ENCODE measurements at places on chromosomes 12 and 14.

DNA sequence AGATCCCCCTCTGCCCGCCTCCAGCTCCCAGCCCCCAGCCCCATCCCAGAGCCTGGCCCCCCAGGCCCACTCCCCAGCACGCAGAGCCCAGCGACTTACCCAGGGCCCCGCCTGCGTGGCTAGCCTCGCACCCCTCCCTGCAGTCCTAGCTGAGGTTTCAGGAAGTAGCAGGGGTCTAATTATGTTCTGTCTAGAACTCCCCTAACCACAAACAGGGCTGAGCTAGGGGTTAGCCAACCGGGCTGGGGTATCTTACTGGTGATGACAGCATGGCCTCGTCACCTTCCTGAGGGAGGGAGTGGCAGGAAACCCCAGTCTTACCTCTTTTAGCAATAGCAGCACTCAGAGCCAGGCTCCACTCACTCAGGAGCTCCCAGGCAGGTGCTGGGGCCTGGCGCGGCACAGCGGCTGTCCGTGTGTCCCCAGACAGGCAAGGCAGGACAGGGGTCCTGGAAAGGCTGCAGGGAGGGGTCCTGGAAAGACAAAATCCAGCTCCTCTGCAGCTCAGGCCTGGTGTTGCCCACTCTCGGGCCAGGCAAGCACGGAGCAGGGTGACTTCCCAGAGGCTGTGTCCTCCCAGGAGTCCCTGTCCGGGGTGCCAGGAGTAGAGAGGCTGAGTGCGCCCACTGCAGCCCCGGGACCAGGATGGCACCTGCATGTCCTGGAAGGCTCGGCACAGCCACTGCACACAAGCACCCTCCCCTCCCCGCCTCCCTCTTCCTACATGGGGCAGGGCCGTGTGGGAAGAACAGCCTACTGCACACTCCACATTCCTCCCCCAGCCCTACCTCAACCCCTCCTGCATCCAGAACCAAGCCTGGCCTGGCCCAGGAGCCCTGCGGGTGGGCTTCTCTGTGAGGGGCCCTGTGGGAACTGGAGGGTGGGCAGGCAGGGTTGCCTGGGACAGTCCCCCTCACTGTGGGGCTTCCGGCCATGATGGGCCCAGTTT is at the start of gene GPR132:
TSS of gene GPR132 (minus strand) at position 151 of the 949 bp plus-strand sequence. CDS start 10,010 bp downstream, outside the sequence.
- DNase-seq = peak; percentile 79

GRCh38 chr12:2879853-2880252 is 2.8 kb downstream of the RHNO1 start:
- no peak for DNase-seq

DNA sequence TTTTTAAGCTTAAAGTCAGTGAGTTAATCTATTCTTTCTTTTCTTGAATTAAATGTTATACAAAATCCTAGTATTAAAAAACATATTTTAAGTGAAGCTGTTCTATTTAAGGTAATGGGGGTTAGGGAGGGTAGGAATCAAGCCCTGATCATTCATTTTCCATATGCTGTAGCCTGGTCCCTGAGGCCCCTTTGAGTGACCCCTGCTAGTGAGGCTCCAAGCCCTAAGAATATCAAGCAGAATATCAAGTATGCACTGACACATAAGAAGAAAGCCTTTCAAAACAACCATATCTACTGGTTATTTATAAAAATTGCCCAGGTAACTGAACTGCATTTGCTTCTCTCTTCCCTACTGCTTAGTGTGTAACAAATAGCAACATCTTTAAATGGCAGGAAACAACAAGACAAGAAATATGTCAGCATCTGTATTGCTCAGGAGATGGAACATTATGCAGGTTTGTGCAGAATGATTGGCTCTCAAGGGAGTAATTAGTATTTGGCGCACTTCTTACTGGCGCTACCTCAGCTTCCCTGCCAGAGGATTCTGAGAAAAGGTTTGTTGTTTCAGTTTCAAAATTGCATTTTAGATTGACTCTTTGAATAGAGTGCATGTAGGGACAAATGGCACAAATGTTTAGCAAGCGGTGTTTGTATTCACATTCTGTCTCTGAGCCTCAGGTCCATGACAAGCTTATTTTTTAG is 223.0 kb downstream of the DUSP6 start:
- DNase-seq = no peak

DNA sequence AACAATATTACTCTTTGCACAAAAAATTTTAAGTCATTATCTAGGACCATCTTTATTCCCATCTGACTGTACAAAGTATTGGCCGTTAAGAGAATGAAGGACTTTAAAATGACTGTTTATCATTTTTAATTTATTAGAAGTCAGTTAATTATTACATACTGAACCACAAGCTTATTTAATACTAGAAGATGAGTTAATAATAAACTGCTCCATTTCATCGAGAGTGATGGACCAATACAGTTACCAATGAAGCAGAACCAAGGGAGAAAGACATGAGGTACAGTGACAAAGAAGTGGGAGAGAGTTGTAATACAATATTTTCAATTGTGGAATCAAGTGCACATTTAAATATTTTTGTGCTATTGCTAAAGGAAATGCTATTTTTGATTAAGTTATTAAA is 83.3 kb downstream of the PTPRO start:
- no peak for DNase-seq

- DNase-seq = no peak
Observed at GRCh38 chr12:42759622-42760273, 170.2 kb upstream of the PRICKLE1 start.

DNA sequence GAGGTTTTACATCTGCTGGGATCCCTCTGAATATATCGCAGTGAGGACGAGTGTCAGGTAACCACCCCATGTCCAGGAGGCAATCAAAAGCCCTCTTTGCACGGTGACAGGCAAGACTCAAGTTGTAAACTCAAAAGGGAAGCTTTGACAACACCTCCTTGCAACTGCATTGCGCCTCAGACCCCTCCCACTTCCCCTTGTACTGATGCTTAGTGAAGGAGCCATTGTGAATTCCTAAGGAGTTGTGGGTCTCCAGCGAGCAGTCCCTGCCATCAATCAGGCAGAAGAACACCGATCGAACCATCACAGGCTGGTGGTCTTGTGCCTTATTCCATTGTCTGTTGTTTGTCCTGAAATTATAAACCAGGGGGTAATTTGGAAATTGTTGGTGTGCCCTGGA is 112.6 kb downstream of the CCDC60 start:
- no peak for DNase-seq

- no peak for DNase-seq
Observed at GRCh38 chr12:94126067-94126466, 22.3 kb upstream of the PLXNC1 start.

DNA sequence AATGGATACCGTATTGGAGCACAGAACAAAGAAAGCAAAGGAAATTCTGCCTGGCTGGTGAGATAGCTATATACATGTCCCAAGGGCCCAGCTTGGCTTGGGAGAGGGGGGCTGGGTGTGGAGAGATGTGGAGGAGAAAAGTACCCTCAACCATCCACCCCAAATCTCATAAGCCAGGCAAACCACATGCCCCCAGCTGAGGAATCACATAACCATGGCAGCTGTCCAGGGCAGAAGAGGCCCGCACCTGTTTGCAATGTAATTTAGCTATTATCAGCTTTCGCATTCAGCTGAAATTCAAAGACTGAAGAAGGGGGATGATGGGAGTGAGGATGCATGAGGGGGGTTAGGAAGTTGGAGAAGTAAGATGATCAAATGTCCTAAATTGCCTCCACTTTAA is 196.1 kb downstream of the TBX5 start:
- DNase-seq = no peak

GRCh38 chr12:58918469-58918844 is 1.8 kb downstream of the LRIG3 start:
- no peak for DNase-seq

DNA sequence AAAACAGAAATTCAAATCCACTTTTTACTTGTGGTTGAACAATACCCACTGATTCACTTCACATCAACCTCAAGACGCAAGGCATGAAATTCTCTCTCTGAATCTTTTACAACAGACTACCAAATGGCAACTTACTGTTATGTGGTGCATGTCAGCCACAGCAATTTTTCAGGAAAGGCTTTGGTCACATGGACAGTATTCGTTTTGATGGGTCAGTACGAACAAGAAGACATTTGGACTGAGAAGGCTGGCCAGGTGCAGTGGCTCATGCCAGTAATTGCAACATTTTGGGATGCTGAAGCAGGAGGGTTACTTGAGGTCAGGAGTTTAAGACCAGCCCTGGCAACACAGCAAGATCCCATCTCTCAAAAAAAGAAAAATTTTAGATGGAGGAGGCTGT is 144.0 kb downstream of the SEC23A start:
- DNase-seq = no peak

GRCh38 chr12:108047071-108047550 is 82.0 kb upstream of the WSCD2 start:
- DNase-seq = no peak

- no peak for DNase-seq
Observed at GRCh38 chr12:122917507-122918121, 21.7 kb upstream of the VPS37B start.

DNA sequence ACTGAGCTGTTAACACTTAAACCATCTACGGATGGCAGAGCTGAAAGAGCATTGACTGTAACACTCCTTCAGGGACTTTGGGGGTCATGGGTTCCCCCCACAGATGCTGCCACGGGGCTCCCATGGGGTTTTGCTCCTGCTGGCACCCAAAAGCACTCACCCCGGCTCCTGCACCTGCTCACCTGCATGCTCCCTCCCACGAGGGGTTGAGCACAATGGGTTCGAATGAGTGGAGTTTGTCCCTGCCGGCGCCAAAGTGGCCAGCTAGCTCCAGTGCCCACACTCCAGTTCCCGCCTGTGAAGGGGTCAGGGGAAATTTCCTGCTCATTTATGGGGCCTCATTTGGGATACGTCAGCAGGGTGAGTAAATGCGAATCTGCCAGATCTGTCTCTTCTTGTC is 40.7 kb downstream of the TNFAIP2 start:
- DNase-seq = no peak

DNA sequence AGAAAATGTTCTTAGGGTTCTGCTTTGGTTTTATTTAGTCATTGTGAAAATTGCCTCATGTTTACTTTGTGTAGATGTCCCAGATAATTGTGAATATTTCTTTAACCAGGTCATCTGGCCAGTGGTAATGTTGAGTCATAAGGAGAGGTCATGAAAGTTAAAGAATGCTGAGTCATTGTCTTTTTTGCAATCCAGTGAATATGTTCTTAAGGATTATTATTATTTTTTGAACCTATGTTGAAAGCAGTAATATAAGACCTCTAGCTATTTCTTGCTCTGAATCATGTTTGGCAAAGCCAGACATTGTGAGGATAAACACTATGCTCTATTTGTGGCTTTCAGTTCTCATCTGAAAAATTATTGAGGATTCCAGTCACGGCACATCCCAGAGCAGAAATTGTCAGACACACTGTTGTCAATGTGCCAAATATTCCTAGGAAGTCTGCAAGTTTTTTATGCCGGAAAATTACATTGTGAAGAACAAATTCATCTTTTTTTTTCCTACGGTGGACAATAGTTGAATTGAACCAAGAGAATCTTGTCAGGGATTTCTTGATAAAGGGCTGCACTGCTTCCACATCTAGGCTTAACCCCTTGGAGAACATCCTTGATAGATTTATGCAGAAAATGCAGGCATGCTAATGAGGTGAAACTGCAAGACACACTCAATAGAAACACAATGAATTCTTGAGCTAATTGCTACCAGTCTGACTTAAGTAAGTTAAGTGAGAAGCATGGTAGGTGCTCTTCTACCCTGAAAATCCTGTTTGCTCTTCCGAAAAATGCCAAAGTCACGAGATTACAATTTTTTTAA is 369.6 kb downstream of the ATP23 start:
- DNase-seq = no peak

DNA sequence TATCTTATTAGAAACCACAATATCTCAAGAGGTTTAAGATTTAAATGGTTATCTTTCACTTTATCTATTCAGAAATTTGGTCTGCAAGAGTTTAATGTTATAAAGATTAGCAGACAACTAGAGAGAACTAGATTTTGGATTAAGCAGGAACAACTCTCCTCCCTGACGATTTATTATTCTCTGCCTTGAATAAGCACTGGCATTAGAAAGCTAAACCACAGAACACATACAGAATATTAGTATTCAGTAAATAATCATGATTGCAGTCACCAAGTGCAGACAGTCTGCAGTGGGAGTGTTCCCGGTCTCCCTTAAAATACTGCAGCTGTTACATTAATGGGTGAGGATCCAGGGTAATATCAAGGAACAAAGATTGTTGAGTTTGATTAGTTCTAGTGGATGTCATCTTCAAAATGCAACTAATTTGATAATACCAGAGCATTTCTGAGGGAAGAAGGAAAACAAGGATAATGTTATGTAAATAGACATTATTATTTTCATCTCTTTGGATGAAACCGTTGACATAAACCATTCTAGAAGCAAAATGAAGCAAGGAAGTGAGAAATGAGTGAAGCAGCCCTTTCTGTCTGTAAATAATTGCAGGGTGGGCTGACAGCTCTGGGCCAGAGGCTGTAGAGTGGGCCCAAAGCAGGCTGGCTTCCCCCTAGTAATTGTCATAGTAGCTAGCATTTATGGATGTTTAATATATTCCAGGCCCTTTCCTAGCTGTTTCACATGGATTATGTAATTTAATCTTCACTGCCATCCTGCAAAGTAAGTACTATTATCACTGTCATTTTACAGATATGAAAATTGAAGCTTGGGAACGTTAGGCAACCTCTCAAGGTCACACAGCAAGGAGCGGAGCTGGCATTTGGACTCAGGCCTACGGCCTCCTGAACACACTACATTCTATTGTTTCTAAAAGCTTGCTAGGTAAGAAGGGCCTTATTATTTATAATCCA is 79.4 kb downstream of the DYRK2 start:
- DNase-seq = no peak

- DNase-seq = no peak
Observed at GRCh38 chr14:59333668-59334067, 131.5 kb downstream of the GPR135 start.

DNA sequence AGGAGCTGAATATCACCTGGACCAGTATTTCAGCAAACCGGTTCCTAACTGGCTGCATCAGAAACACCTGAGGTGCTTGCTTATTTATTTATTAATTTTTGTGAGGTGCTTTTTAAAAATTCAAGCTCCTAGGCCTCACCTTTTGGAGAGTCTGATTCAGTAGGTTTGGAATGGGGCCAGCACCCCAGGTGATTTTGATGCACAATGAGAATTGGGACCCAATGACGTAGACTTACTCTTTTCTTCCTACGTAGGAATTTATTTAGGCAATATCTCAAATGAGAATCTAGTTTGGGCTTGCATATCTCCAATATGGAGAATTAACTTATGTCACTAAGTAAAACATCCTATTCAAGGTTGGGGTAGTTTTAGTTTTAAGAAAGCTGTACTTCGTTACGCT is 7.3 kb downstream of the YEATS4 start:
- no peak for DNase-seq

Measured in stimulated activated CD4-positive, alpha-beta T cell treated with anti-CD3 and anti-CD28 coated beads, TNF-alpha, amount 100 ng/mL, for 48 hours (primary cell).